ENCODE measurements at places on chromosomes 11 and 22.

DNA sequence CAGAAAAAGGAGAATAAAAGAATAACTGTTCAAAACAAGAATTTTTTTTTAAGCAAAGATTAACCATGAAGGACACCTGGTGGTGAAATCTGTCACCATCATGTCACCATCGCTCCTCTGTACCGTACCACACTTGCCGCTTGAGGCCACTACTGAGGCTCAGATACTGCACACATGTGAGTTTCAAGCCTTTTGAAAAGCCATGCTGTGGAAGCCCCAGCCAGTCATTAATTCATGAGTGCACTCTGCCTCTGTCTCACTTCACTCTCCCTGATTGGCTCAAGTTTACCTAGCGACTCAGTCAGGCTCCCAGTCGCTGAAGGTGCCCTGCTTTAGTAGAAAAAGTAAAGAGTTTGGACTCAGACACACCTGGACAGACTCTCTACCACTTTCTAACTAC, 6.6 kb upstream of the MS4A12 start:
- no peak for DNase-seq

DNA sequence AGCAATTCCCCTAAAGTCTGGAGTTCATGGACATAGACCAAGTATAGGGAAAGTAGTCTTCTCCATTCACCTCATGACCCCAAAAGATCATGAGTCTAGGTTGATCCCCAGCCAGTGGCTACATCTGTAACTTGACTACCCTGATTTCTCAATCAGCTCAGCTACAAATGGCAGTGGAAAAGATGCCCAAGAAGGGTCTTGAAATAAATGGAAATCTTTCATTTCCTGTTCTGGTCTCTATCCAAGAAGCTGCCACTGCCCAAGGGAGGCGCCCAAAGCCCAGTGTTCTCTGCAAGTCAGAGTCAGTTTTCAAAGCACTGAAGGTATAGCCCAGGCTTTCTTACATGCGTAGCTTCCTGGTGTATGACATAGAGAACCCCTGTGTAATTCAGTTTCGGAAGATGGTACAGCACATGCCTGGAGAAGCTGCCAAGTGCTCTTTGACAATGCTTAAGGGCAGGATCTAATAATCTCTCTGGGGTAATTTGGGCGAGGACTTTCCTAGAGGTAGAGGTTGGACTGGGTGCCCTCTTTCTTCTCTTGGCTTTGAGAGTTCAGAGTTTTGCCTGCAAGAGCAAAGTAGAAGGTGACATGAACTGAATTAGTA, 101.1 kb downstream of the ADAMTS15 start:
- peak; percentile 33 for DNase-seq

DNA sequence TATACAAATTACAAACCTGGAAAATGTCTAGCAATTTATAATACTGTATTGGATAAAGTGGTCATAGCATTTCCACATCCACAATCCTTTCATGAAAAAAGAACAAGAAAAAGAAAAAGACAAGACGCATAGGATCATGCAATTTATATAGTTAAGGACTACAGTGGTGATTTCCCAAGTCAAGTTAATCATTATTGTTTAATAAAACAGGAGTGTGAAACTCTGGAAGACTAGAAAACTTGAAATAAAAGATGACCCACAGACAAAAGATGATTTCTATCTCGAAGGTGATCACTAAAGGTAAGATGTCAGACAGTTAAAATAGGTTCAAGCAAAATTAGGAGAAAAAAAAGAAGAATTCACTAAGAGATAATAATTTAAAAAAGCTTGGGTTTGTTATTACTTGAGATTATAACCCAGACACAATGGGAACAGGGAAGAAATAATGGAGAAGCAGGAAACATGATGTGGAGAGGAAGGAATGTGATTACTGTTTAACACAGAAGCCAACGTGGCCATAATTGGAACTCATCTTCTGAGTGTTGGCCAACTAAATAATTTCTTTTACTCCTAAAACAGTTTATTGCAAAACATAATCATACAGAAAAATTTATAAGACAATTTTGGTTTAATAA, 441.2 kb upstream of the ANO3 start:
- DNase-seq, result peak; percentile 23

- no peak for DNase-seq
Observed at GRCh38 chr11:108198833-108199232, 23.6 kb downstream of the NPAT start.

DNA sequence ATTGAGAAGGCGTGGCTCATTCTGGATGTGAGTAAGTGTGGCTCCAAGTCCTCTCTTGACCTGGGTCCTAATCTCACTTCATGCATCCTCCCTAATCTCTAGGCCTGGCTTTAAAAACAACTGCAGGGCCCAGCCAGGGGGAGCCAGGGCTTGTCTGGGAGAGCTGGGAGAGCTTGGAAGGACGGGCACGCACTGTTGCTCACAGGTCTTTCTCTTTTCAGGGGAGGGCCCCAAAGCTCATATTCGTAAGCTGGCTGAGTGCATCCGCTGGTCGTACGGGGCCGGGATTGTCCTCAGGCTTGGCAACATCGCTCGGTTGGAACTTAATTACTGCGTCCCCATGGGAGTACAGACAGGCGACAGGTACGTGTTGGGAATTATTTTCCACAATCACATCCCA, 34.1 kb upstream of the PARVB start:
- DNase-seq, result no peak

GRCh38 chr11:111460856-111461255, 51.3 kb downstream of the BTG4 start:
- peak; percentile 8 for DNase-seq

DNA sequence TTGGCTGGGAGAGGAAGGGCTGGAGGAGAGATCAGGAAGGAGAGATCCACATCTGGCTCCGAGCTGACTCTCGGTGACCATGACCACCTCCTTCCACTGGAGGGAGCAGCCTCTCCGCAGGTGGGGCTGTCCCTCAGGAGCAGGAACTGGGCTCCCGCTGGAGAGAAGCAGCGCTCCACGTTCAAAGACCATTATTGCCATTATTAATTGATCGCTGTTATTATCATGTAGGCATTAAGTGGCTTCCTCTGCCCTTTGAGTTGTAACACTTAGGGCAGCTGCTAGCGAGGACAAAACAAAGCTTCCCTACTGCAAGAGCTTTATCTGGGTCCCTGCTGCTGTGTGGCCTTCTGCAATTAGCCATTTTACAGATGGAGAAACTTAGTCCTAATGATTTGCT, 251.9 kb downstream of the ST3GAL4 start:
- DNase-seq, result peak; percentile 49

DNA sequence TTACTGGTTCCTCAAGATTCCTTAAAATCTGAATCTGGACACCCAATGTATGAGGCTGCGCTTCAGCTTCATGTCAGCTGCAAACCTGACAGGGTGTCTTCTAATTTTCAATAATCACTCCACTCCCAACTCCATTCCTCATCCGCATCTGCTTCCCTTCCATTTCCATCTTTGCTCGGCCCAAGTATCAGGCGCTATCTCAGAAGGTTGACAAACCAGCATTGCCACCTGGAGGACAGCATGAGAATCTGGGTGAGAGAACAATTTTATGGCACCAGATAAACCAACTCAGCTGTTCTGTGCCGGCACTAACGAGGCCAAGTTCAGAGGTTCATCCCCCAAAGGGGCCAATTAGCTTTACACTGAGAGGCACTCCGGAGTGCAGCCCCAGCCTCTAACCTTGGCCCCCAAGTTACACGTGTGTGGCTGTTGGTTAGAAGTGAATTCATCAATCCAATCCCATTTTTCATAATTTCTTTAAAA, 79.1 kb upstream of the LMO2 start:
- DNase-seq, result peak; percentile 80

GRCh38 chr11:35617687-35618496, at the start of gene FJX1:
Gene FJX1, plus strand, starts transcription at chr11:35618460. Its CDS starts 177 bp downstream, at chr11:35618637.
- DNase-seq, result peak; percentile 93

All from fibroblast of pulmonary artery (primary cell).